ENCODE measurements at places on chromosomes 4 and X. TPM values are rescaled to one million over a fixed set of nuclear protein-coding genes. Genes with fewer than 3 reads are reported as not detected.

DNA sequence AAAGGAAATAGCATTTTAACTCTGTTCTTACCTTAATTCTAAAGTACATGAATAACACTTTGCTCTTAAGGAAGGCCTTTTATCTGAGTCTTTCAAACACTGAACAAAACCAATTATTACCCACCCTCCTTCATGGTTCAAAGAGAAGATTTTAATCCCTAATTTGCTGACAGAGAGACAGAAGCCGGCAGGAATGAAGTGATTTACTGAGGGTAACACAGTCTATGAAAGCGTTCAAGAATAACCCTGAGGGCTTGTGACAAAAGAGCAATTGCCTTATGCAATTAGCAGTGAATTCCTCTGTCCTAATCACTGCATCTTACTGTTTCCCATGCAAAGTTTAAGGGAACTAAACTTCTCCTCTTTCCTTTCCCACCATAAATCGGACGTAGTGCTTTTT, 144.1 kb downstream of the PACRGL start:
- H3K4me1 ChIP-seq = peaks cover 7% of the 10 kb centered on the region
- no peak overlapping the region for H3K27ac ChIP-seq
- H3K27me3 ChIP-seq = no peaks in the 10 kb centered on the region
- no peak overlapping the region for H3K4me3 ChIP-seq

GRCh38 chr4:87377816-87378215, 13.2 kb downstream of the HSD17B11 start:
- peaks cover 70% of the 10 kb centered on the region for H3K36me3 ChIP-seq
- no peak overlapping the region for H3K4me3 ChIP-seq
- DNase-seq = no peak
- H3K27me3 ChIP-seq = no peaks in the 10 kb centered on the region
- H3K27ac ChIP-seq = no peak overlapping the region

DNA sequence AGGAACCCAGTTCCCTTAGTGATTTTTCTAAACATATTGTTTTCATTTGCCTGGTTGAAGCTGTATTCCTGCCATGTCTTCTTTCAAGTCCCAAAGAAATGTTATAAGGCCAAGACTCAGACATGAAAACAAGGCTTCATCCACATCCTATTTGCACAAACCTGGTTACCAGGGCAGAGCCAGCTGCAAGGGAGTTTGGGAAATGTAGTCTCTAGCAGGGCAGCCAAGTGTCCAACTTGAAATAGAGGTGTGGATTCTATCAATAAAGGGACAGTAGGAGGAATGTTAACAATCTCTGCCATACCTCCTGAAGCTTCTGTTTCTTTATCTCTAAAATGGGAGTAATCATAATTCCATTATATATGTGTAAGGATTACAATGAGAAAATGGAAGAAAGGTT, 56.6 kb downstream of the INTS12 start:
- no peak overlapping the region for H3K4me3 ChIP-seq
- DNase-seq = no peak
- H3K36me3 ChIP-seq = no peaks in the 10 kb centered on the region

DNA sequence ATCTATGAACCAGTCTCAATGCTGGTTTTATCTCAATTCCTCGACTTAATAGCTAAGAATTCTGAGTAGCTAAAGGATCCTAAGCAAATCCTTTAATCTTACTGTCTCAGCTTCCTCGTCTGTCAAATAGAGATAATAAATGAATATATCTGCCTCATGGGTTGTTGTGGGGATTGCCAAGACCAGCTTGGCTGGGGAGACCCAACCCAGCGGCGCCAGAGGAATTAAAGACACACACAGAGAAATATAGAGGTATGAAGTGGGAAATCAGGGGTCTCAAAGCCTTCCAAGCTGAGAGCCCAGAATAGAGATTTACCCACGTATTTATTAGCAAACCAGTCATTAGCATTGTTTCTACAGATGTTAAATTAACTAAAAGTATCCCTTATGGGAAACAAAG, 41.9 kb downstream of the SLC34A2 start:
- no peak for DNase-seq
- H3K27ac ChIP-seq = no peak overlapping the region
- no peaks in the 10 kb centered on the region for H3K4me1 ChIP-seq
- no peaks in the 10 kb centered on the region for H3K27me3 ChIP-seq
- no peak overlapping the region for H3K4me3 ChIP-seq

DNA sequence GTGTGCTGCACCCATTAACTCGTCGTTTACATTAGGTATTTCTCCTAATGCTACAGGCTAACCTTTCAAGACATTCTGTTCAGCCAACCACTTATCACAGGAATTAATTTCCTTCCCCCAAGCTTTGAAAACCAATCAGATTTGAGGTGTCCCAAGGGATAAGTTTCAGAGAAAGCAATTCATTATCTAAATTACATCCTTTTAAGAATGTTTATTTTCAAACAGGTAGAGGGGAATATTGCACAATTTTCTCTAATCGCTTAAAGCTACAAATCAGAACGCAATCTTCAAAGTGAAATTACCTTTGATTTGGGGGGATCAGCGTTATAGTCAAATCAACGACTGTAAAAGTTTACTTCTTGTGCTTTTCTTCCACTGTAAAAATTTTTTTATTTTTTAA, 1.6 kb downstream of the CLOCK start:
- no peaks in the 10 kb centered on the region for H3K27me3 ChIP-seq
- no peak for DNase-seq
- no peaks in the 10 kb centered on the region for H3K4me1 ChIP-seq
- H3K4me3 ChIP-seq = peak overlapping the region; percentile 98
- H3K27ac ChIP-seq = peak overlapping the region; percentile 99

DNA sequence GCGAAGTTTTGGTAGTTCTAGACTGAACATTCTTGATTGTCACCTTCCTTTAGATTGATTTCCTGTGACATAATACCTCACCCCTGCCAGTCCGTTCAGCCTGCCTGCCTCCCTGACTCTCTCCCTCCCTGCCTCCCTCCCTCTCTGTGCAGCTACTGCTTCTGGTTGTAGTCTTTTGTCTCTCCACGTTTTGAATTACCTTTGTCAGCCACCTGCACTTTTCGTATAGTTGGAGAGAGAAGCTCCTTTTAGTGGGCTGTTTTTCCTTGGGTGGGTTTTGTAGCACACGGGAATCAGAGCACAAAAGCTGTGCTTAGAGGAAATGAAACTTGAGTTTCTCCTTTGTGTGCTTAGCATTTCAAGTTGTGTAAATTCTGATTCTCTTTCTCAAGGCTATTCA, 32.6 kb upstream of the MSMO1 start:
- peaks cover 34% of the 10 kb centered on the region for H3K36me3 ChIP-seq
- no peak for DNase-seq
- H3K27ac ChIP-seq = no peak overlapping the region
- no peaks in the 10 kb centered on the region for H3K27me3 ChIP-seq

DNA sequence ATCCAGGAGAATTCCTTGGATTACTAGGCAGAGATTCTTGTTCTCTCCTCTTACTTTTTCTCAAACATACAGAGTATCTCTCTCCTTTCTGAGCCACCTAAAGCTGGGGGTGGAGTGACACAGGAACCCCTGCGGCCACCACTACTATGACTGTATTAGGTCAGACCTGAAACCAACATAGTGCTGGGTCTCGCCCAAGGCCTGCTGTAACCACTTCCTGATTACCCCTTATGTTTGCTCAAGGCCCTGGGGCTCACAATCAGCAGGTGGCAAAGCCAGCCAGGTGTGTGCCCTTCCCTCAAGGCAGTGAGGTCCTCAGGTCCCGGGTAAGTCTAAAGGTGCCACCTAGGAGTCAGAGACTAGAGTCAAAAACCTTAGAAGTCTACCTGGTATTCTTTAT, 166.4 kb downstream of the PARM1 start:
- H3K4me1 ChIP-seq = no peaks in the 10 kb centered on the region
- H3K27me3 ChIP-seq = no peaks in the 10 kb centered on the region
- no peak overlapping the region for H3K4me3 ChIP-seq
- H3K36me3 ChIP-seq = no peaks in the 10 kb centered on the region
- DNase-seq = no peak

GRCh38 chrX:136525738-136526606, 6.0 kb upstream of the VGLL1 start:
- no peak overlapping the region for H3K27ac ChIP-seq
- peak; percentile 49 for DNase-seq
- H3K36me3 ChIP-seq = no peaks in the 10 kb centered on the region
- H3K4me1 ChIP-seq = no peaks in the 10 kb centered on the region
- H3K27me3 ChIP-seq = no peaks in the 10 kb centered on the region

DNA sequence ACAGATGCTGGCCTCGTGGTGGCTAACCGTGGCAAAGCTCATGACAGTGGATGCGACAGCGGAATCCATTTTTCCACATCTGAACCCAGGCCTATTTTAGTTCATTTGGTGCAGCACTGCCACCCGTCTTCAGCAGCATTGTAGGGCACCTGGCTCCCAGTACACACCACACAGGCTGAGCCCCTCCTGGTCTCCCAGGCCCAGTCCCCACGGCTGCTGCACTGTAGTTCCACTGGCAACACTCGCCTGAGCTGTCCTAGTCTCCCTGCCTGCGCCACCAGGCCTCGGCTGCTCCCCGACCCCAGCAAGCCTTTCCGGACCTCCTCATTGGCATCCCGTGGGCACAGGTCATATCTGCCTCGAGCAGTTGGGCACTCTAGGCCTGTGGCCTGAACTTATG, 76.2 kb downstream of the MTMR1 start:
- no peak overlapping the region for H3K27ac ChIP-seq
- no peak overlapping the region for H3K4me3 ChIP-seq
- no peaks in the 10 kb centered on the region for H3K36me3 ChIP-seq
- no peaks in the 10 kb centered on the region for H3K4me1 ChIP-seq

GRCh38 chr4:185566425-185566824, 31.1 kb upstream of the PDLIM3 start:
- H3K36me3 ChIP-seq = no peaks in the 10 kb centered on the region
- no peaks in the 10 kb centered on the region for H3K27me3 ChIP-seq
- peaks cover 47% of the 10 kb centered on the region for H3K4me1 ChIP-seq
- peak overlapping the region; percentile 84 for H3K27ac ChIP-seq
- no peak overlapping the region for H3K4me3 ChIP-seq
- no peak for DNase-seq

- DNase-seq = no peak
- H3K4me3 ChIP-seq = no peak overlapping the region
- no peaks in the 10 kb centered on the region for H3K27me3 ChIP-seq
- H3K27ac ChIP-seq = no peak overlapping the region
These were observed 35.2 kb upstream of the ARMCX4 start for GRCh38 chrX:101450085-101450484.

- H3K4me3 ChIP-seq = no peak overlapping the region
- no peak overlapping the region for H3K27ac ChIP-seq
- H3K4me1 ChIP-seq = no peaks in the 10 kb centered on the region
- no peaks in the 10 kb centered on the region for H3K36me3 ChIP-seq
These were observed 367.9 kb upstream of the FAM47C start for GRCh38 chrX:36640232-36640631.

- H3K27me3 ChIP-seq = peaks cover 27% of the 10 kb centered on the region
- no peaks in the 10 kb centered on the region for H3K36me3 ChIP-seq
- H3K4me3 ChIP-seq = no peak overlapping the region
- DNase-seq = no peak
These were observed 1.7 kb upstream of the PCDH10 start for GRCh38 chr4:133147286-133147821.

DNA sequence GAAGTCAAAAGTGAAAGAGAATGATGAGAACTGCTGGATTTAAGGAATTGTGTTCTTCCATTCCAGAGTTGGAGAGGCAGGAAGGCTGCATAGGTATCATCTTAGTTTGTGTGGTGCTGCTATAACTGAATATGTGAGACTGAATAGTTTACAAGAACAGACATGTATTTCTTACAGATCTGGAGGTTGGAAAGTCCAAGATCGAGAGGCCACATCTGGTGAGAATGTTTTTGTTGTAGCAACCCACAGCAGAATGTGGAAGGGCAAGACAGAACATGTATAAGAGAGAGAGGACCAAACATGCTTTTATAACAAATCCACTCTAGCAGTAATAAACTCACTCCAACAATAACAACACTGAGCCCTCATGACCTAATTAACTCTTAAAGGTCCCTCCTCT, 408.6 kb downstream of the FAM47B start:
- no peaks in the 10 kb centered on the region for H3K36me3 ChIP-seq
- H3K27me3 ChIP-seq = no peaks in the 10 kb centered on the region
- H3K27ac ChIP-seq = no peak overlapping the region
- no peaks in the 10 kb centered on the region for H3K4me1 ChIP-seq

DNA sequence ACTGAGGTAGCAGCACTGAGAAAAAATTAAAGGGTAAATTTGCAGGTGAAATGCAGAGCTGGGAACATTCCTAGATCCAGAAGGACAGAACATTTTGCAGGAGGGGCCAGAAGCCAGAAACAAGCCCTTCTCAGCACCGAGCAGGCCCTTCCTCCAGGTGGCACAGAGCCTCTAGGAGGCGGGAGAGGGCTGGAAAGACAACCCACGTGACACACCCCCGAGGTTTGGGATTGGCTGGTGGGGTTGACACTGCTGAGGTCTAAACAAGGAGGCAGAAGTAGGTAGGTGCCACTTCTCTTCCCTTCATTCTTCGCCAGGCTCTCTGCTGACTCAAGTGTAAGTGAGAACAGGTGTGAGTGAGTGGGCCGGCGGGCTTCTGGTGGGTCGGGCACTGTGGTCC, at the start of gene PAGE4:
PAGE4 (plus strand) TSS at position 288 of the 400 bp plus-strand sequence. CDS start 1,126 bp downstream, outside the sequence.
- H3K27me3 ChIP-seq = no peaks in the 10 kb centered on the region
- no peak within 1 kb of the TSS for H3K4me3 ChIP-seq
- H3K4me1 ChIP-seq = no peaks in the 10 kb centered on the region
- no peak within 1 kb of the TSS for H3K27ac ChIP-seq

- no peak overlapping the region for H3K4me3 ChIP-seq
- H3K4me1 ChIP-seq = no peaks in the 10 kb centered on the region
- no peaks in the 10 kb centered on the region for H3K27me3 ChIP-seq
- DNase-seq = no peak
These were observed 99.7 kb downstream of the AFF2 start for GRCh38 chrX:148600131-148600530.

- peak within 1 kb of the TSS; percentile 90 for H3K27ac ChIP-seq
- H3K27me3 ChIP-seq = no peaks in the 10 kb centered on the region
- peaks cover 13% of the 10 kb centered on the region for H3K4me1 ChIP-seq
- no peaks in the 10 kb centered on the region for H3K36me3 ChIP-seq
- DNase-seq = peak; percentile 73
These were observed at the start of gene TMEM47 for GRCh38 chrX:34656842-34657725. TMEM47 (minus strand) TSS chrX:34657285; CDS start chrX:34657029, 256 bp downstream.

DNA sequence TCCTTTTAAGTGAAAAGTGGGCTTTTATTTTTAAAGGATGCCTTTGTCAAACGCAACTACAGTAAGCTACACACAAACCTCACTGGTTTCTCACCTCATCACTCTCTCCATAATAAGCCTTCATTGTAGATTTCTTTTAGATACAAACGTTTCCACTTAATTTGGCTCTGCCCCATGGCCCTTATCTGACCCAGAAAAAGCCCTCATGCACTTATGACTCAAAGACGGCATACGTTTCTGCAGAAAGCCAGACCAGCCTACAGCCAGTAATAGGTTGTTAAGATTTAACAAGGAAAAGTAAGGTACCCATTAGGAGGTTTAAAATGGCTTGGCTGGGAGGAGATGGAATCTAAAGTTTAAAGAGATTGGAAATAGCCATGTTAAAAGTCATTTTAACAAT, 914.6 kb upstream of the INTU start:
- no peak overlapping the region for H3K4me3 ChIP-seq
- no peaks in the 10 kb centered on the region for H3K36me3 ChIP-seq
- H3K27me3 ChIP-seq = no peaks in the 10 kb centered on the region
- DNase-seq = no peak
- no peaks in the 10 kb centered on the region for H3K4me1 ChIP-seq

GRCh38 chr4:76311896-76312331, 5.4 kb downstream of the STBD1 start:
- peaks cover 31% of the 10 kb centered on the region for H3K4me1 ChIP-seq
- no peak overlapping the region for H3K27ac ChIP-seq
- no peaks in the 10 kb centered on the region for H3K27me3 ChIP-seq
- no peak overlapping the region for H3K4me3 ChIP-seq
- H3K36me3 ChIP-seq = peaks cover 20% of the 10 kb centered on the region

TCEAL2 gene
- not detected for total RNA-seq

RTL9 gene
- 0.59 TPM for total RNA-seq

LNX1 gene
- total RNA-seq = 2.6 TPM

VCX3B gene
- 0.42 TPM for total RNA-seq

STARD8 gene
- total RNA-seq = 9.6 TPM

LONRF3 gene
- total RNA-seq = 1.7 TPM

CTAG2 gene
- not detected for total RNA-seq

MND1 gene
- total RNA-seq = not detected

MYOZ2 gene
- total RNA-seq = 916 TPM

BGN gene
- 72.2 TPM for total RNA-seq

Data from heart right ventricle (tissue), 16 donors.